ENCODE measurements at places on chromosomes 16 and 17.

DNA sequence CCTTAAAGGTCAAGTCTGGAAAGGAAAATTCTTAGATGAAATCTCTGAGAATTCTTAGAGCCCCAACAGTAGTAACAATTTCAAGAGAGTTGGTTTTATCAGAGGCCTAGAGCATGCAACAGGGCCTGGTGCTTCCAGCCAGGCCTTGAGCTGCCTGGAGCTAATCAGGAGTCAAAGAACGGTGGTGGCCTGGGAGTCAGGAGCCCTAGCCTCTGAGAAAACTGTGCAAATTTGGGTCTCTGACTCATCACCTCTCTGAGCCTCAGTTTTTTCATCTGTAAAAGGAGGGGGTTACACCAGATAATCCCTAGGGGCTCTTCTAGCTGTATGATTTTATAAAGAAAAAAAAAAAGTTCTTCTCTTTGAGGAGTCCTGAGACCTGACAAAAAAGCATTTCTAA is 227.3 kb upstream of the RPL38 start:
- DNase-seq = no peak

- peak; percentile 45 for DNase-seq
These were observed 15.0 kb upstream of the C17orf58 start for GRCh38 chr17:68011199-68011665.

- DNase-seq = peak; percentile 24
These were observed 30.6 kb upstream of the ETV4 start for GRCh38 chr17:43576563-43577229.

DNA sequence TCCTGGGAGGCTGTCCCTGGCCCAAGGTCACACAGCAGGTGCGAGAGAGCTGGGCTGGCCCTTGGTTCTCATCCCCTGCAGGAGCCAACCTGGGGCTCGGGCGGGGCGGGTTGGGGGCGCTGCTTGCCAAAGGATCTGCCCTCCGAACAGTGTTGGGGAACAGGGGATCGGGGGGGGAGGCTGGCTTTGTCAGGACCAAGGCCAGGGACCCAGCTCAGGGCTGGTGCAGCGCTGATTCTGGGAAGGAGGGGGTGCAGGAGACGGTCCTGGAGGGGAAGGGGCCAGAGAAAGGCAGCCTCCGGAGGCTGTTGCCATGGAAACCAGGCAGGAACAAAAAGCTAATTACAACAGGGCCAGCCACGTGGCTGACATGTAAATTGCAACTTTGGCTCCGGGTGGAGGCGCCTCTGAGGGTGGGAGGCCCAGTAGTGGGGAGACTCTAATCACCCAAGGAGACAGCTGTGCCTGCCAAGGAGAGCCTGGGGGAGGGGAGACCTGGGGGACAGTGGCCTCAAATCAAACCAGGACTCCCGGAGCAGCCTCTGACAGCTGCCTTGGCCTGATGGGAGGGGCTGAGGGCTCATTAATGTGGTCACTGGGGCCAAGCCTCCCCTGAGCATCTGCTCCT is 1.3 kb downstream of the TUBB3 start:
- peak; percentile 29 for DNase-seq

- no peak for DNase-seq
These were observed 165.1 kb downstream of the PHKB start for GRCh38 chr16:47626246-47626645.

DNA sequence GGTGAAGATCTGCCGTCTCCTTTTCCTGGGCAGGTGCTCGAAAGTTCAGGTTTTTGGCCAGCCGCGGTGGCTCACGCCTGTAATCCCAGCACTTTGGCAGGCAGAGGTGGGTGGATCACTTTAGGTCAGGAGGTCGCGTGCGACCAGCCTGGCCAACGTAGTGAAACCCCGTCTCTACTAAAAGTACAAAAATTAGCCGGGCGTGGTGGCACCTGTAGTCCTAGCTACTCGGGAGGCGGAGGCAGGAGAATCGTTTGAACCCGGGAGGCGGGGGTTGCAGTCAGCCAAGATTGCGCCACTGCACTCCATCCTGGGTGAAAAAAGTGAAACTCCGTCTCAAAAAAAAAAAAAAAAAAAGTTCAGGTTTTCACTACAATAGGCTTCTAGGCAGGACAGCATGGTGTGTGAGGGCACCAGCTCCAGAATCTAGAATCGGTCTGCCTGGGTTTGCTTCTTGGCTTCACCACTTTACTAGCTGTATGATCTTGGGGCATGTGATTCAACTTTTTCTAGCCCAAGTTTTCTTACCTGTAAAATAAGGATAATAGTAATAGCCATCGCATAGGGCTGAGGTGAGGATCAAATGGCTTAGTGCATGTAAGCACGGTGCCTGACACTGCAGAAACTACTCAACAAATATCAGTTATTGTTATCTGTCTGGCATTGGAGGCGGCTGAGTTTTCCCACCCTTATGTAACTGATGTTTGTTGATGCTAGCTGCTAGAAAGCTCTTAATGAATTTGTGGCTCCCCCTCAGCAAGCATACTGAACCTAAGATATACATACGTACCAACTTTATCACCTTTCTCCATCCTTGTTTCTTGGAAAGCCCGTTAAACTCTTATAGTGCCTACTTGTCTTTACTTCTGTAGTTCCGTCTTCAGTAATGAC is 1.3 kb downstream of the PSMD12 start:
- DNase-seq = no peak

- no peak for DNase-seq
These were observed 700 bp downstream of the UBN1 start for GRCh38 chr16:4847774-4848587.

GRCh38 chr17:80471922-80472321 is 4.5 kb downstream of the NPTX1 start:
- no peak for DNase-seq

- DNase-seq = no peak
These were observed 193.9 kb downstream of the IRF8 start for GRCh38 chr16:86092586-86093480.

DNA sequence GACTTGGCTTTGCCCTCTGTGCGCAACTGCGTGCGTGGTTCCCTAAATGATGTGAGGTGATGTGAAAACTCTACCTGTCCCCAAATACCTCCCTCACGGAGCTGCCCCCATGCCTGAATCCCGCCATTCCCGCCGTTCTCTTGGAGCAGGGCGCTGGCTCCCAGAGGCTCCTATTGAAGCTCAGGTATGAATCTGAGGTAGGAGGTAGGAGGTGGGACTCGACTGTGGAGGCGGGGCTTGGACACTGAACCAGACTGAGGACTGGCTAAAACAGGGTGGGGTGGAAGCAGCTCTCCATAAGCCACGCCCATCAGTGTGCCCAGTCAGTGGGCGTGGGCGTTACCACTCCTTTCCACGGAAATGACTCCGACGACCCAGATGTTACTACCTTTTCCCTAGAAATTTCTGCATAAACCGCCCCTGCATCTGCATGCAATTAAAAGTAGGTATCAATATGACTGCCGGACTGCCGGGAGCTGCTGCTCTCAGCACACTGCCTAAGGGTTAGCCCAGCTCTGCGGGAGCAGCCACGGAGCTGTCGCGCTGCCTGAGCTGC is 41.0 kb downstream of the FOXL1 start:
- peak; percentile 60 for DNase-seq

- DNase-seq = no peak
These were observed 28.4 kb upstream of the EMP2 start for GRCh38 chr16:10608687-10609401.

DNA sequence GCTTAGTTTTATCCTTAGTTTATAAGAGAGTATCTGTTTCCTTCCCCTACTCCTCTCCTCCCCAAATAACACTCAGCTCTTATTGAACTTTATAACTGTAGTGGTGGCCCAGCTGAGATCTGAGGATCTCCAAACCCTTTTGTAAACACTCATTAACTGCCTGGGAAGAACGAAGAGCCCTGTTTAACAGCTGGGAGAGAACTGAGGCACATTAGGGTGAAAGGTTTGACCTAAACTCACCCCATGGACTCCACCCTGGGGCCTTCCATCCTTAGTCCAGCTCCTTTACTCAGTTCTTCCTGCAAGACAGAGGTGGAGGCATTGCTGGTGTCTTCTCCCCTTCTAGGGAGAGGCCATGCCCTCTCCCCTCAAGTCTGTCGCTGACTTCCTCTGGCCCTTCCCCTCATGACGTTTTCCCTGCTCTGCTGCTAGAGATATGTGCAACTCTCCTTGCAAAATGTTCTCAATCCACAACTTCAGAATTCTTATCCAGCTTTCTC is 1.2 kb upstream of the RARA start:
- no peak for DNase-seq

DNA sequence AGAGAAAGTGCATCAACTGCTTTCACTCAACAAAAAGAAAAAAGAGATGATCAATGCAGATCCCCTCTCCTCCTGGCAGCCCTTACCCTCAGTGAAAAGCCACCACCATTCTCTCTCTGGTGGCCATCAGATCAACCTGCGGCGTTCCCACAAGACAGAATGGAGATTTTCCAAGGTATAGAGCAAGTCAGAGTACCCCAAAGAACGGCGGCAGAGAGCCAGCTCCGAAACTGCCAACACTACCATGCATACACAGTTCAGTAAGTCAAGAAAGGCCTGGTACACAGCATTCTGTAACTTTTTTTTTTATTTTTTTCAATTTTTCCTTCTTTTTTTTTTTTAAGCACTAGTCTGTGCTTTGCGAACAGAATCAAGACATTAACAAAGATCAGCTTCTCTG is 30.6 kb downstream of the STH start:
- DNase-seq = no peak

- DNase-seq = no peak
These were observed 15.6 kb downstream of the CNTROB start for GRCh38 chr17:7947651-7948050.

DNA sequence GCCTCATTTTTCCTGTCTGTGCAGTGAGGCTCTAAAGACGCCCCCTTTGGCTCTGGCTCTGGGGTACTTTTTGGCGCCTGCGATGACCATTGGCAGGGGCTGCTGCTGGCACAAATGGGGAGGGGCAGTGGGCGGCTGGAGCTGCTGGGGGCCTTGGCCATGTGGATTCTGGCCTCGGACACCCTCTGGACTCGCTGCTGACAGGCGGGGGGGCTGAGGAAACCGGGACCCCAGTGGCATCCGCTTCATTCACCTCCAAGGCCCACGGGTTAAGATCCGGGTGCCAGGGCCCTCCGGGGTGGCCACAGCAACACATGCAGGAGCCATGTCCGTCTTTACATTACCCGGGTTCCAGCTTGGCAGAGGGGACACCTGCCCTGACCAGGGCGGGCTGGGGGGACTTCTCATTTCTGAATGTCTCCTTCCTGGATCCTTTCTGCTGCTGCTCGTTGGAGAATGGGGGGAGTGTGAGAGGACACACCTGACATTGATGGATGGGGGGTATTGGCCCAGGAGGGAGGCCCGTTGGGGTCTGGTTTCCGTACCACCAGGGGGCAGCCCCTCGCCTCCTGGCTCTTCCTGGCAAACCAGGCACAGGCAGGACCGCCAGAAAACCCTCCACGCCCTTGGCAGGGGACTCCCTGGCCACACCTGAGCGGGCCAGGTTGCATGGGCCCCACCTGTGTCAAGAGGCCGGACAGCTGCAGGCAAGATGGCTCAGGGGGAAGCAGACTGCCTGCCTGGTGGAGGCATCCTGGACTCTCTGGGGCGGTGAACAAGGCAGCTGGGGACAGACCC is 21.8 kb downstream of the GSE1 start:
- DNase-seq = no peak

DNA sequence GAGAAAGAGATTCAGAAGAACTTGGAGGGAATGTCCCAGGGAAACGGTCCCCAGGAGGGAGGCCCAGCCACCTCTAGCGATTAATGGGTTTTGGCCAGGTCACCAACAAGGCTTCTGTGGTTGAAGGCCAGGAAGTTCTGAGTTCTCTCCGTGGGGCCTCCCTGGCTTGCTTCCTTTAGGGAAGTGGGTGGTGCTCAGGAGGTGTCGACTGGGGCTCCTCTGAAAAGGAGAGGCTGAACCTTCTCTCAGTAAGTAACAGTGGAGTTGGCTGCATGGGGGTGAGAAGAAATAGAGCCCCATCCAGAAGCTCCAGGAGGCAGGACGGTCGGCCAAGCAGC is 77.1 kb upstream of the GSE1 start:
- no peak for DNase-seq

DNA sequence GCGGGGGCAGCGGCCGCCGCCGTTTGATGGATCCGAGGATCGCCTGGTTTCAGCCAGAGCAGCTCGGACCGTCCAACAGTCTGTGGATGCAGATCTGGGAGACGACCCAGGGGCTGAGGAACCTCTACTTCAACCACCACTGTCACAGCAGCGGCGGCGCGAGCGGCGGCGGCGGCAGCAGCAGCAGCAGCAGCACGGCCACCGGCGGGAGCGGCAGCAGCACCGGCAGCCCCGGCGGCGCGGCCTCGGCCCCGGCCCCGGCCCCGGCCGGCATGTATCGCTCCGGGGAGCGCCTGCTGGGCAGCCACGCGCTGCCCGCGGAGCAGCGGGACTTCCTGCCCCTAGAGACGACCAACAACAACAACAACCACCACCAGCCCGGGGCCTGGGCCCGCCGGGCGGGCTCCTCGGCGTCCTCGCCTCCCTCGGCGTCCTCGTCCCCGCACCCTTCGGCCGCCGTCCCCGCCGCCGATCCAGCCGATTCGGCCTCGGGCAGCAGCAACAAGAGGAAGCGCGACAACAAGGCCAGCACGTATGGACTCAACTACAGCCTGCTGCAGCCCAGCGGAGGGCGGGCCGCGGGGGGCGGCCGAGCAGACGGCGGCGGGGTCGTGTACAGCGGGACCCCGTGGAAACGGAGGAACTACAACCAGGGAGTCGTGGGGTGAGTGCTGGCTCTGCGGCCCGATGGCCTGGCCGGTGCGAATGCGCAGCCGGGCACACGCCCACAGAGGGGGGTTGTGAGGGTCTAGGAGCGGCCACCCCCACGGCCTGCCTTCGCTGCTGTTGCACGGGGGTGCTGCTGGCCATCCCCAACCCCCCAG is 702 bp downstream of the TENT4B start:
- DNase-seq = no peak

DNA sequence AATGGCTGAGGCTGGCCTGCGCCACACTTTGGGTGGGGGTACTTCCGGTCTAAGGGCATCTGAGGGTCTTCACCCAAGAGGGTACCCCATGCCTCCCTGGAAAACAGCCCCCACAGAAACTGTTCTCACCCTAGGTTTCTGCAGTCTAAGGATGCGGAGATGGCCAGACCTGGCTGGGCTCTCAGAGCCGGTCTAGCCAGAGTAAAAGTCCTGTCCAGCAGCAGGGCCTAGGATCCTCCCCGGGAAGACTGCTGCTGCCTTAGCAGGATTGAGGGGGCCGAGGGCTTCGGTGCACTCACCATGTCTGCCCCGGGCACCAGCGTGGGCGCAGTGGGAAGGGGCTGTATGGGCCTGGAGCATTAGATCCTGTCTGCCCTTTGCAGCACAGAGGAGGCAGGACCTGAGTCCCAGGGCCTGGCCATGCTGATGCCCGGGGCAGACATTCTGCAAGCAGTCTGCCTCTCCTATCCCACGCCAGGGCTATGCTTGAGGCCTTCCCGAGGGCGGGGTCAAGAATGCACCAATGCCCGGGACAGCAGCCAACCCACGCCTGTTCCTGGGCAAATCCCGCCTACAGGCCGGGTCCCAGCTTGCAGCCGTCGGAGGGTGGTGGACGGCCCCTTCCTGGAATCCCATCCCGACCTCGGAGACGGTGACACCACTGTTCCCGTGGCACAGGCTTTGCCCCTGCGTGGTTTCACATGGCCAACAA is 54.7 kb downstream of the CBFA2T3 start:
- no peak for DNase-seq

- no peak for DNase-seq
These were observed 21.5 kb downstream of the TAT start for GRCh38 chr16:71555230-71555891.

- DNase-seq = no peak
These were observed 9.8 kb upstream of the MYO18A start for GRCh38 chr17:29190039-29190438.

GRCh38 chr16:79064256-79064972 is 536.1 kb downstream of the MAF start:
- DNase-seq = no peak

All from NCI-H748 treated with DMSO at 0.1 percent for 48 hours (cell line).